Fibroblast of lung (primary cell): ENCODE measurements at places on chromosomes 6 and 20. TPM values are rescaled to one million over a fixed set of nuclear protein-coding genes. Genes with fewer than 3 reads are reported as not detected.

DNA sequence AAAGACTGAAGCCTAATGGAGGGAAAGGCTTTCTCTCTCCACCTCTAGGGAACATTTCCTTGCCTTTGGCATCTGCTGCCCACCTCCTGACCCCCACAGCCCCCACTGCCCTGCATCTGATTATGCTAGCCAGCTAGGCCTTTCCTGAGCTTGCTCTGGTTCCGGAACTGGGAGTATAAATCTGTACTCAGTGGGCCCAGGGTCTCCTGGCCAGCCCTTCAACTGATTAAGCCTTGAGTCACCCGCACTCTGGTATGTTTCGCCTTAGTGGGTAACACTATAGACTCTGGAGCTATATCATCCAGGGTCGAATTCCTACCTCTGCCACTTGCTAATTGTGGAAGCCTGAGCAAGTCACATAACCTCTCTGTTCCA lies 45.6 kb upstream of the RIPOR2 start:
- H3K36me3 ChIP-seq, result no peaks in the 10 kb centered on the region
- H3K27ac ChIP-seq, result no peak overlapping the region
- peak; percentile 83 for DNase-seq
- H3K27me3 ChIP-seq, result no peaks in the 10 kb centered on the region
- H3K4me1 ChIP-seq, result peaks cover 9% of the 10 kb centered on the region

DNA sequence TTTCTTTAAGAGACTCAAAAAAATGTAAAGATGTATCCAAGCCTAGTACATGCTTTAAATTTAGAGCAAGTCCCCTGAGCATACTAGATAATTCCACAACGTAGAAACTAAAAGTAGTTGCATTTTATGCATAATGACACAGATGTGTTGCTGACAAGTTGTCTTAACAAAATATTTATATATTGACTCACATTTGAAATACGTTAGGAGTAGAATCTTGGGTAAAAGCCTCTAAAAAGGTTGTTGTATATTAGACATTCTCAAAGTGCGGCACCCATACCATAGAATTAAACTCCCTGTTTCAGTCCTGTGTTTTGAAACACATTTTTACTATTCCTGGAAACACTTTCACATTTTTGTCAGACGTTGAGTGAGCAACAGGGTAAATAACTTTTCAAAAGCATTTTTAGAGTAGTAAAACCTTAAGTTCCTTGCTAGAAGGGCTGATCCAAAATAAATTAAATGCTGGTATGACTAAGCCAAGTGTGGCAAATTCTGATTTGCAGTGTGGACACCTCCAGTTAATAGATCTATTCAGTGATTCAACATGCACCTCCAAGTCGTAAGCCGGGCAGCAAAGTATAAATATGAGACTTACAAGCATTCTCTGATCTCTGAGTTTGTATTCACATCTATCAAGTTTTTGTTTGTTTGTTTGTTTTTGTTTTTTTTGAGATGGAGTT lies 97.5 kb downstream of the GMDS start:
- no peak overlapping the region for H3K27ac ChIP-seq
- H3K4me3 ChIP-seq, result no peak overlapping the region
- peak; percentile 48 for DNase-seq
- H3K36me3 ChIP-seq, result no peaks in the 10 kb centered on the region
- H3K27me3 ChIP-seq, result no peaks in the 10 kb centered on the region

DNA sequence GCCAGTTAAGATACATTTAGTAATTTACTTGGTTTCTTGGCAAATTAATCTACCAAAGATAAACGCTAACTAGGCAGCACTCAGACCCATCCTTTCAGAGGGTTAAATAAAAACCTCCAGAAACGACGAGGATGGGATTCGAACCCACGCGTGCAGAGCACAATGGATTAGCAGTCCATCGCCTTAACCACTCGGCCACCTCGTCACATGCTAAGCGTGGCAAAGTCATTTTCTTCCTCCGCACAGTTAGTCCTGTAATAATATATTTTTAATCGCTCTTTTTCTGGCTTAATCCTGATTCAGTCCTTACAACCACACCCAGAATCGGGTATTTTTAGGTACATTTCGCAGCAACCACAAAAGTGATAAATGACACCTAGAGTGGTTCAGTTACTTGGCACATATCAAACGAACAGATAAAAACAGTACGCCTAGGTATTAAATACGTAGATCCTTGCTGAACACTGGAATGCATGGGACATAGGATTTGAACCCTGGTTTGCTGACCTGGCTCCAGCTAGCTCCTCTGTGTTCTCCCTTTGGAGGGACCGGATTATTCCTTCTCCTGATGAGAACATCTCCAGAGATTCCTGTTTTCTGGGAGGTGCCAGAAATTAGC lies 71.6 kb downstream of the GPX5 start:
- DNase-seq, result peak; percentile 54
- no peak overlapping the region for H3K27ac ChIP-seq
- no peaks in the 10 kb centered on the region for H3K4me1 ChIP-seq
- H3K36me3 ChIP-seq, result no peaks in the 10 kb centered on the region
- peak overlapping the region; percentile 56 for H3K4me3 ChIP-seq
- H3K27me3 ChIP-seq, result no peaks in the 10 kb centered on the region

- no peak overlapping the region for H3K27ac ChIP-seq
- H3K4me3 ChIP-seq, result no peak overlapping the region
- H3K4me1 ChIP-seq, result no peaks in the 10 kb centered on the region
- H3K36me3 ChIP-seq, result no peaks in the 10 kb centered on the region
- H3K27me3 ChIP-seq, result no peaks in the 10 kb centered on the region
These were observed 397.8 kb downstream of the LAMA2 start for GRCh38 chr6:129280749-129281148.

AGER gene
- total RNA-seq, result 0.26 and 0.50 TPM in 2 replicates

OR2H2 gene
- total RNA-seq, result not detected in 2 replicates

MRPL18 gene
- 80.4 and 82.7 TPM in 2 replicates for total RNA-seq

DNA sequence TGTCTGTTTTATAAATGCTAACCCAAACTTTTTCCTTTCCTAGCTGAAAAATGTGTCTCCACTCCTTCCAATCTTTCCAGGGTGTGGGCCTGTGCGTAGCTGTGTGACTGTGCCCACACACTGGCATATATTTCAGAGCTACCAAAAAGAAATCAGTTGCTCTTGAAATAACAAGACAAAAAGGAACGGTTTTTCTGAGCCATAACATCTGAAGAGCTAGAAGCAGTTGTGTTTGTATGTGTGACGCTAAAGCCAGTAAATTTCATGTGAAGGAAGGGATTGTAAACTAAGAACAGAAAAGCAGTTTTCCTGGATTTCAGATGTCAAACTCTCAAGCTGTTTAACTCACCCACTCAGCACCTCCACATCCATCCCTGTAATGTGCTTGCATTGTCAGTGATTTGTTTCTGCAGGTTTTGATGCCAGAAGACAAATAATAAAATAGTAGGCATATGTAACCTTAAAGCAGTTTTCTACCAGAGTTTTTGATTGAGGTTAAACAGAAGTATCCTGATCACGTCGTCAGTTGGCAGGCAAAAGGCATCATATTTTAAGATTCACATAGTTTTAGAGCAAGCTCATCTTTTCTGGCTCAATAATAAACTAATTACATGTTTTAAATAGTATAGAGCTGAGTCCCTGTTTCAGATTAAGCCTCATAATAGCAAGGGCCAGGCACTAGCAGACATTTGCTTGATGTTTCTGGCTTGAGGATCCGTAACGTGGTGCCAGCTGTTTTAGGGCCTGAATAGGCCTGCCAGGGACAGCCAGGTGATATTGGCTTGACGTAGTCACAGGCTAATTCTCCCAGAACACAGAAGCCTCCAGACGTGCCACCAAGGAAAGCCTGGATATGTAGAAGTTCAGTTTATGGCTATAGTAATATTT lies 90.9 kb downstream of the FOXO3 start:
- DNase-seq, result peak; percentile 86
- peak overlapping the region; percentile 91 for H3K27ac ChIP-seq
- peak overlapping the region; percentile 29 for H3K4me3 ChIP-seq
- H3K36me3 ChIP-seq, result no peaks in the 10 kb centered on the region
- H3K4me1 ChIP-seq, result peaks cover 55% of the 10 kb centered on the region
- no peaks in the 10 kb centered on the region for H3K27me3 ChIP-seq

MATN4 gene
- under 0.01 TPM in 2 replicates for total RNA-seq

DNA sequence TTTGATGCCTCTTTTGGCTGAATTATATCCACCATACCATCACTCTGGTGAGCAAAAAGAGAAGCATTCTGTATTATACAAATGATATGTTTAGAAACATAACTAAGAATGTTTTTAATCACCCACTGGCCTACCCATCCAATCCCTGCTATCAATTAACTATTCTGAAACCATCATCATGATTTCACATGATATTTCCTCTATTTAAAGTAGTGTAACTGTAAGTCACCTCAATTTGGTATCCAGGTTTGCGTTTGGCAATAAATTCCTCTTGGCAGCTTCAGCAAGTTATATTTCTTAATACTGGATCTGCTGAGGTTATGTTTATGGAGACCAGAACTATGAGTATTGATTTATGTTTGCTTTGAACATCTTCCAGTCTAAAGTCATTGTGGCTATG lies 332.1 kb downstream of the UTRN start:
- no peaks in the 10 kb centered on the region for H3K27me3 ChIP-seq
- no peak overlapping the region for H3K4me3 ChIP-seq
- no peak for DNase-seq
- no peaks in the 10 kb centered on the region for H3K36me3 ChIP-seq

DNA sequence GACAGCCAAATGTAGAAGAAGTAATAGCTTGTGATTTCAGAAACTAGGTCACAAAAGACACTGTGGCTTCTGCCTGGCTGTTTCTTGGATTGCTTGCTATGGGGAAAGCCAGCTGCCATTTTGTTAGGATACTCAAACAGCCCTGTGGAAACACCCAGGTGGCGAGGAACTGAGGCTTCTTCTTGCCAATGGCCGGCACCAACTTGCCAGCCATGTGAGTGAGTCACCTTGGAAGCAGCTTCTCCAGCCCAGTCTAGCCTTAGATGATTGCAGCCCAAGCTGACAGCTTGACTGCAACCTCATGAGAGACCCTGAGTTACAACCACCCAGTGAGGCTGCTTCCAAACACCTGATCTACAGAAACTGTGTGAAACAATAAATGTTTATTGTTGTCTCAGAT lies 11.9 kb upstream of the KIAA1755 start:
- peaks cover 33% of the 10 kb centered on the region for H3K4me1 ChIP-seq
- no peaks in the 10 kb centered on the region for H3K36me3 ChIP-seq
- no peaks in the 10 kb centered on the region for H3K27me3 ChIP-seq
- peak; percentile 85 for DNase-seq

- no peak overlapping the region for H3K4me3 ChIP-seq
- H3K27me3 ChIP-seq, result peaks cover 24% of the 10 kb centered on the region
- no peaks in the 10 kb centered on the region for H3K4me1 ChIP-seq
- no peak for DNase-seq
- no peaks in the 10 kb centered on the region for H3K36me3 ChIP-seq
These were observed 57.1 kb downstream of the PSMG4 start for GRCh38 chr6:3315841-3316240.

SLC35B2 gene
- 57.0 and 88.4 TPM in 2 replicates for total RNA-seq

DNA sequence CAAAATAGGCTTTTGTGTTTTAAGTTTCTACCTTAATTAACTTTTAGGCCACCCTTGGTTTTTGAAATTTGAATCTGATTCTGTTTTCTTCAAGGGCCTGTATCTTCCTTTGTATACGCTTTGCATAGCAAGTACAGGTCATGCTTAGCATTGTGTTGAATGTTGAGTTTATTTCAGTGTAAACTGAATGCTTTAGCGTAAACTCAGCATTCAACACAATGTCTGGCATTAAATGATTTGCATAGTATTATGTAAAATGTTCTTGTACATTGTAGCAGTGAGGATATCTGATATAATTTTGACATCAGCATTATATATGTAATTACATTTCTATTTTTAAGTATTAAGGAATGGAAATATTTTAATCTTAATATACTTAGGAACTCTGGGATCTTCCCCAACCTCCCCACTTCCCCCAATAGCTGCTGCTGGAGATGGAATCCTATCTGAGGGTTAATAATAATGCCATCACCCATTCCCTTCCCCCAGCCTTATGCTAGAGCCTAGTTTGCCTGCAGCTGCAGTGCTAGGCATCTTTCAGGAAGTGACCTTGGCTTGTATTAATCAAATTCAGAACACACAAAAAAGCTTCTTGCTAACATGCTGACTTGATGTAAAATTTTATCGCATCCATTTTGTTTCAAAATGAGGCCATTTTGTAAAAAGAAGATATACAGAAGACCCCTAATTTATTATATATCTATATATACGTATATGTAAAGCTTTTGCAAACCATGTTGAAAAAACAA lies 73.1 kb downstream of the NCOA3 start:
- no peaks in the 10 kb centered on the region for H3K27me3 ChIP-seq
- no peaks in the 10 kb centered on the region for H3K36me3 ChIP-seq
- H3K27ac ChIP-seq, result no peak overlapping the region
- no peak overlapping the region for H3K4me3 ChIP-seq
- peaks cover 14% of the 10 kb centered on the region for H3K4me1 ChIP-seq

DNA sequence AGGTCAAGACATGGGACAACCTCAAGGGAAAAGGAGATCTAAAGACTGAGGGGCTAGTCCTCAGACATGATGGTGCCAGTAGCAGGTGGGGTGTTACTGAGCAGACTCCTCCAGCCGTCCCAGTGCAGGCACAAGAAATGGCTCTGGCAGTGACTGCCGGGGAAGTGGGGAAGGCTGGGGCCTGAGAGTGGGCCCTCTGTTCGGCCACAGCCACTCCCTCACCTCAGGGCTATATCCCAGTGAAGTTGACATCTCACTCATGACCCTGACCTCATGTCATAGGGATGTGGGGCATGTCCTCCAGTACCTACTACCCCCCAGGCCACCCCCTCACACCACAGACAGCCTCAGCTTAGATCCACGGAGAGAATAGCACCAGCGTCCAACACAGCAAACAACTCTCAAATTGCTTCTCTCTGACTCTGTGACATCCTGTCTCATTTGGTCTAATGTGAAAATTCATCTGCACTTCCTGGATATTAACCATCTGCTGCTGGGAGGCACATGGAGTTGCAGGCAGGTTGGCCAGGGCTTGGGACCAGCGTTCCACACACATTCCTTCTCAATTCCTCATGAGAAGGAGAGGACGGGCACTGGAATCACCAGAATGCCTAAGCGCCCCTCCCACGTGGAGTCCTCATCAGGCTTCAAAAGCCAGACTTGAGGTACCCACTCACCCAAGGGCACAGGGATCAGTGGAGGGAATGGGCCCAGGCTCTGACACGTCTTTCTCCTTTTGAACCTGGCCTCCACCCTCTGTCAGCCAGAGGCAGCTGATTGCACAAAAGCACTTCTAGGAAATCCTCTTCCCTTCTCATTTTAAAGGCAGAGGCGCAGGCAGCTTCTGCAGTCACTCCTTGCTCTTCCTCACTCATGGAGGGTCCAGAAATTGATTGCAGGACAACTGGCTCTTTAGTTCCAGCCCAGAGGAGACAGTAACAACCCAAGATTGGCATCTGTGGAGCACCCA lies 163.6 kb upstream of the CST7 start:
- no peak overlapping the region for H3K27ac ChIP-seq
- peak; percentile 90 for DNase-seq
- no peaks in the 10 kb centered on the region for H3K36me3 ChIP-seq
- H3K4me3 ChIP-seq, result no peak overlapping the region

SNRPB2 gene
- total RNA-seq, result 37.5 and 40.8 TPM in 2 replicates

GPR6 gene
- total RNA-seq, result not detected in 2 replicates

GRCh38 chr6:127937747-127938146 lies 36.9 kb upstream of the THEMIS start:
- no peaks in the 10 kb centered on the region for H3K27me3 ChIP-seq
- no peak overlapping the region for H3K27ac ChIP-seq
